ENCODE measurements at places on chromosomes 1 and 21.

GRCh38 chr1:84253891-84254290, 47.6 kb upstream of the SAMD13 start:
- no peak for DNase-seq

DNA sequence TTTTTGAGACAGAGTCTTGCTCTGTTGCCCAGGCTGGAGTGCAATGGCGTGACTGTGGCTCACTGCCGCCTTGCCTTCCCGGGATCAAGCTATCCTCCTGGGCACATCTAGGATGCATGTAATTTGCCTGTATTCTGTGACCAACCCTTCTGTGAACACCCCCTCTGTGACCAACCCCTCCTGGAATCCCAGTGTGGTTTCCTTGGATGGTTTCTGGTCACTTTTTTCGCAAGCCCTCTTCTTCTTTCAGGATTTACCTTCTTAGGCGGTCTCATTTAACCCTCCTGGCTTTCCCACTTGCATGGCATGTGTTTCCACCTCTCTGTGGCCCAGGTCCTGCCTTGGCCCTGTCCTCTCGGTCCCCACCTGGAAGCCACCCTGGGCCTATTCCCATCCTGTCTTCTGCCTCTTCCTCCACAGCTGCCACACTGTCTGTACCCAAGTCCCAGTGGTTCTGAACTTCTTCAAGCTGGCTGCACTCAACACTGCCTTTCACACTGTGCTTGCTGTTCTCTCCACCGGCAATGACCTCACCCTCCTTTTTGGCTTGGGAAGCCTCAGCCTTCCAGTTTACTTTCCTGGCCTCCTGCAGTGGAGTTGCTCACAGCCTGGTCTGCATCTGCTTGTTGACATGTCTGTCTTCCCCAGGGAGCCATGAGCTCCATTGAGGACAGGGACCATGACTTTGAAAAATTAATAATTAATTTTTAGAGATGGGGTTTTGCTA, 57.0 kb downstream of the DISC1 start:
- DNase-seq, result no peak

GRCh38 chr1:9389968-9390367, 97.3 kb downstream of the SPSB1 start:
- no peak for DNase-seq

DNA sequence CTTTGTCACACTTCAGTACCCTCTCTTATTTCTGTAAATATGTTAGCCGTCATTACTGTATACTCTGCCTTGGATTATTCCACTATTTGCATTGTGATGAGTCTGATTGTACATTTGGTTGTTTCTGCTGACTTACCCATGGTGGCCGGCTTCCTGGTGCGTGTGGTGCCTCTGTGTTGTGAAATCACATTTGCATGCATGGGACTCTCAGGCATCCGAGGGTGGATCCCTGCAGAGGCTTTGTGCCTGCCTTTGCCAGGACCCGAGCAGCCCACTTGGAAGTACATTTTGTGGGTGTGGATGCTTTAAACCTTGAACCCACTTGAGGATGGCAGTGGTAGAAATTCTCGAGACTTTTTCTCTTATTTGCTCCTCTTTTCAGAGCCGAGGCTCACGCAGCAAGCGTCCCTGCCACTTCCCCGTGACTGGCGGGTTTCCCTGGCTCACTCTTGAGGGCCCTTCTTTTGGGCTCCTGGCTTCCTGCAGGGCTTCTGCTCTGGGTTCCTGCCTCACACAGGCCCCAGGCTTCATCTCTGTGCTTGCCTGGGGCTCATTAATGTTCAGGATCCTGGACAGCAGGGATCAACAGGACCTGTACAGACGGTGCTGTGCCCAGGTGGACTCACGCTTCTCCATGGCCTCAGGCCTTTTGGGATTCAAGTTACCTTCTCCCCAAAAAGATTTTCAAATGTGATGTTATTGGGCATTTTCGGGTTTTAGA, 36.6 kb downstream of the POFUT2 start:
- no peak for DNase-seq

GRCh38 chr1:62712336-62713243, 24.4 kb upstream of the DOCK7 start:
- DNase-seq, result no peak

DNA sequence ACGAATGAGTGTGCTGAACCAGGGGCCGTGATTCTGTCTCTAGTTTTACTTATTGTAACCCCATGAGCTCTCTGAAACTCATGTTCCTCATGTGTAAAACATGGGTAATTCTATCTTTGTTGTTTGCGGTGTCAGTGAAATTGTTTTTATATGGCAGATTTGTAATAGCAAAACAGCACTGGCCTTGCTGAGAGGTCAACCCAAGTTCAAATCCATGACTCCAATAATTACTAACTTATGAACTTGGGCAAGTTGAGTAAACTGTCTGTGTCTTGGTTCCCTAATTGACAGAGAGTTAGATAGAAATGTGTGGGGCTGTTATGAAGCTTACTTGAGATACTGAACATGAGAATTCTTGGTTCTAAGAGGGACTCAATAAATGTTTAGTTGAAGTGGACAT, 17.8 kb downstream of the C1orf116 start:
- no peak for DNase-seq

- DNase-seq, result no peak
These were observed 59.3 kb downstream of the EYA3 start for GRCh38 chr1:28028873-28029654.

DNA sequence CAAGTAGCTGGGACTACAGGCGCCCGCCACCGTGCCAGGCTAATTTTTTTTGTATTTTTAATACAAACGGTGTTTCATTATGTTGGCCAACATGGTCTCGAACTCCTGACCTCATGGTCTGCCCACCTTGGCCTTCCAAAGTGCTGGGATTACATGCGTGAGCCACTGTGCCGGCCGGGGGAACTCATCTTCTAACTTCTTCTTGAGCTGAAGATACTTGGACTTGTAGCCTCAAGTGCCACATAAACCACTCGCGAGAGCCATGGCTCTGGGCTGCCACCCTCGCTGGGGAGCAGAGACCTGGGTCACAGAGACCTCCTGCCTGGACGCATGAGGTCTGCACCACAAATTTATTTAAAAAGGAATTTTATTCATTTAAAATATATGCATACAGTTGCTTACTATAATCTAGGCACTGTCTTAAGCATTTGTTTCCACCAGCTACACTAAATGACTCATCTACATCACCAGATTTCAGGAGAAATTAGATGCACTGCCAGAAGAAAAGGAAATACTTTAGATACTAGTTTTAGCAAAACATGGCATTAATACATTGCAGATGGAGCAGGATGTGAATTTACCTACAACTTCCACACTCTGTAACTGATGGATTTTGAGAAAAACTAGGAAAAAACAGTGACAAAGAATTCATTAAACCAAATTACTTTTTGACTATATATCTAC, 29.9 kb upstream of the PUM1 start:
- no peak for DNase-seq

GRCh38 chr21:46622226-46622625, 13.2 kb upstream of the PRMT2 start:
- no peak for DNase-seq

GRCh38 chr1:194341587-194341986, 1155.2 kb upstream of the B3GALT2 start:
- no peak for DNase-seq

- no peak for DNase-seq
These were observed 24.3 kb upstream of the GRHL3 start for GRCh38 chr1:24294716-24295371.

DNA sequence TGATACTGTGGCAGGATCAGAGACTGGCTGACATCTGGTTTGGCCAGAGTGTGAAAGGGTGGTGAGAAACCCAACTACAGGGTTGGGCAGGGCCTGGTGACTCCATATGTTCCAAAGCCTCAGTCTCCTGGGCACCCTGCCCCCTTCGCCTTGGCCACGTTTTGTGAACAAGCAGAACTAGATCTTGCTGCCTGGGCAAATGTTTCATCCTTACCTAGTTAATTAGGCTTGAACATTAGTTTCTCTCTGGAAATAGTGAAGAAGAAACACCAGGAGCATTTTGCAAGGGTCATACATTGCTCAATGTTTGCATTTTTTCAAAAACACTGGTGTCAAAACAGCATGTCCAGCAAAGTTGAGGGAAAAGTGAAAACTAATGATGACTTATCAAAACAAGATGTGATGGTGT, 60.5 kb downstream of the MAP3K7CL start:
- DNase-seq, result no peak

DNA sequence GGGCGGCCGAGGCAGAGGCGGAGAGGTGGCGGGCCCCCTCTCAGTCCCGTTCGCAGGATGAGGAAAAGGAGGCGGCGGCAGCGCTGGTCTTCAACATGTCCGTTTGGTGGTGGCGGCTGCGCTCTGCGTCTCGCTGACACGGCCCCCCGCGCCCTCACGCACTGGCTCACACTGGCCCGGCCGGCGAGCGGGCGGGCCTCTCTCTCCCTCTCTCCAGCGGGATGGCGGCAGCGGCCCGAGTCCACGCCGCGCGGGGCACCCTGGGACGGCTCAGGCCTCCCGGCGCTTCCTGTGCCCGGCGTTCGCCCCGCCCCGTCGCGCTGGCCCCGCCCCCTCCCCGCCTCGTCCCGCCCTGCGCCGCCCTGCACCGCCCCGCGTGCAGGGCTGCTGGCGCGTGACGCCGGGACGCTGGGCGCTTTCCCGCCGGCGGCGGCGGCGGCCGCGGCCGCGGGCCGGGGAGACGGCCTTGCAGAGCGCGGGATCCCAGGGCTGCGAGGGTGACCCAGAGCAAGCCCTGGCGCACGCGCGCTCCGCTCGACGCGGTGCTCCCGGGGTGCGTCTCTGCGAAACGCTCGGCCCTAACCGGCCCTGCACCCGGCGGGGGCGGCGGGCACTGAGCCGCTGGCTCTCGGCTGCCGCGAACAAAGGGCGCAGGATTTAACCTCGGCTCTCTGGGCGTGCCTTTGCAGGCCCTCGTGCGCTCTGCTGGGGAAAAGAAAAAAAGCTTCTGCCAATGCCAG, at the start of gene SCAF4:
Gene SCAF4 (minus strand): TSS at position 262 of the 740 bp plus-strand sequence. CDS start 426 bp downstream, outside the sequence.
- peak; percentile 44 for DNase-seq

- DNase-seq, result no peak
These were observed 146.8 kb upstream of the RAB4A start for GRCh38 chr1:229124116-229124515.

GRCh38 chr1:164310166-164310565, 248.8 kb upstream of the PBX1 start:
- no peak for DNase-seq

GRCh38 chr1:17176306-17177061, 28.4 kb upstream of the PADI1 start:
- DNase-seq, result no peak

GRCh38 chr1:103489935-103490334, 35.6 kb upstream of the RNPC3 start:
- no peak for DNase-seq

- DNase-seq, result no peak
These were observed 10.2 kb upstream of the RCAN1 start for GRCh38 chr21:34625030-34625593.

- no peak for DNase-seq
These were observed 18.9 kb downstream of the FGGY start for GRCh38 chr1:59315529-59316463.

GRCh38 chr1:106268070-106268469, 788.4 kb upstream of the PRMT6 start:
- no peak for DNase-seq

GRCh38 chr21:24115141-24115540, 1492.1 kb downstream of the MRPL39 start:
- no peak for DNase-seq

DNA sequence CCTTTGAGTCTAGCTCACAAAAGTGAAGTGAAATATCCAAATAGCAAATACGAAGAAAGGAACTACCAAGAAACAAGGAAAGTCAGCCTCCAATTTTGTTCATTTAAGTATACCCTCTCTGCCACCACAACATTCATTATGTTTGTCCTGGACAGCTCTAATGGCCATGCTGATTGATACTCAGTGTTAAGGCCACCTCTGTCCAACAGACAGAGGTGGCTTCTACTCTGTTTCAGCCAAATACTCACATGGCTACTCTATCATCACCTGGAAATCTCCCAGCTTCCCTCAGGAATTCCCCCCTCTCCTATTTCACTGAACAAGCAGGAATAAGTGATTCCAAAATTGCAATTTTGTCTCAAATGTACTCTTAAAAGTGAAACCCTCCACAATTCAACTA, 10.7 kb downstream of the APP start:
- no peak for DNase-seq

DNA sequence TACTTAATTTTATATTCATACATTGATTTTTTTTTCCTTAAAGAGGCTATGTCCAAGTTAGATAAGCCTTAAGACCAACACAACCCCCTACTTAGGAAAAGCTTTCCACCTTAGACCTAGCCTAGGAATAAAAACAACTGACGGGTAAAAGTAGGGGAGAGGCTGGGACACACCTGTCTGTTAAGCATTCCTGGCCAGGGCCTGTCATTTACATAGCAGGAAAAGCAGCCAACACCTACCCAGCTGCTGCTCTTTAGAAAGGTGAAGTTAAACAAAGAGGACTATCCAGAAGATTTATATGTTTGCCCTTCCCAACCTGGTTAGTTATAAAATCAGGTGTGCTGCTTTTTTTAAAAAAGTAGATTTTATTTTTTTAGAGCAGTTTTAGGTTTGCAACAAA, 29.1 kb upstream of the SAMD13 start:
- no peak for DNase-seq
